Caki2 (cell line): ENCODE measurements at places on chromosomes 4 and X. TPM values are rescaled to one million over a fixed set of nuclear protein-coding genes. Genes with fewer than 3 reads are reported as not detected.
A peak's percentile ranks its signal among the peaks of the same experiment; 100 is the strongest.

PDLIM3 gene
- total RNA-seq = 5.6 and 11.3 TPM in 2 replicates

DNA sequence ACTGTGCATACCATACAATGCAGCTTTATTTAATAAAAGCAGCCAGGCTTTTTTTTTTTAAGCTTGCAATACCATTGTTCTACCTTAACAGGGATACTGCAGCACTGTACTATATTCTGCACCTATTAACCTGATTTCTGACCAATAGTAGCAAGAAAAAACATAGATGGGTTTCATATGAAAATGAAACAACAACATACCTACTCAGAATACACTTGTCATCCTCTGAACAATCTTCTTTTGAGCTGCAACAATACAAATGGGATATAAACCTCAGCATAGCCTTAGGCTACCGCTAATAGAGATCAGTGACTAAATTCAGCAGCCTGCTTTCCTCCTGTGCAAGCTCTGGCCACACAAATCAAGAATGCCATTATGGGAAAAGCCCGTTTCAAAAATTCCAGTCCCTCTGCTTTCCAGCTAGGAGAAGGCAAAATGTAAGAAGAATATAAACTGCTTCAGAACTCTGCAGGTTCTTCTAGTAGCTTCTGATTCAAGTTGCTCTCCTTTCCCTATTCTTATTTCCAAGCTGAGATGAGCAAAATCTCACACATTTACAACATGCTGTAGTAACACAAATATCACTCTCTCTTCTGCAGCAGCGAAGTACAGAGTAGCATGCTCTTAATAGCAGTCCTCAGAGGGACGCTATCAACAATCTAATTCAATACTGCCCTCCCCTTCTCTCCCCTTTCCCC lies 143.4 kb downstream of the KLHL13 start:
- peak; percentile 37 for DNase-seq

- DNase-seq = no peak
Observed at GRCh38 chrX:100829730-100830129, 9.5 kb downstream of the CSTF2 start.

TCEAL3 gene
- total RNA-seq = not detected in 2 replicates

GRCh38 chrX:113330416-113330815 lies 489.8 kb upstream of the AMOT start:
- DNase-seq = no peak
